ENCODE measurements at places on chromosomes 5 and 9.

DNA sequence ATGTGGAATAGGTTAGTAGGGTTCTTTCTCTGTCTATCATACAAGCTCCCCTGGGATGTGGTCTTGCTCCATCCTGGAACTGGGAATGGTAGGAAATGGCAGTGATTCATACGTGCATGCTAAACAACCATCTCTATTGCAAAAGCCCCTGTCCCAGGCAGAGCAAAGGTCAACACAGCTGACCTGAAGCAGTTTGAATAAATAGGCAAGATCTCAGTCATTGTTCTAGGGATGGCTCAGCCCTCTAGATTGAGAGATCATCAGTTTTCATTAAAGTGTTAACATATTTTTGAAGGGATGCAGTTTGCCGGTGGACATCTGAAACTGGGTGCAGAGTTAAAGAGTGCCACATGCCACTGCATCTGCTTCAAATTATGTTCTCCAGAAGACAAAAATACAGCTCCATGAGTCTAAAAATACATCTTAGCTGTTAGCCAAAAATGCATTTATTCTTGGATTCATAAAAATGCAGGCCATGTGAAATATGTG is 224.1 kb downstream of the ESM1 start:
- no peak for DNase-seq

DNA sequence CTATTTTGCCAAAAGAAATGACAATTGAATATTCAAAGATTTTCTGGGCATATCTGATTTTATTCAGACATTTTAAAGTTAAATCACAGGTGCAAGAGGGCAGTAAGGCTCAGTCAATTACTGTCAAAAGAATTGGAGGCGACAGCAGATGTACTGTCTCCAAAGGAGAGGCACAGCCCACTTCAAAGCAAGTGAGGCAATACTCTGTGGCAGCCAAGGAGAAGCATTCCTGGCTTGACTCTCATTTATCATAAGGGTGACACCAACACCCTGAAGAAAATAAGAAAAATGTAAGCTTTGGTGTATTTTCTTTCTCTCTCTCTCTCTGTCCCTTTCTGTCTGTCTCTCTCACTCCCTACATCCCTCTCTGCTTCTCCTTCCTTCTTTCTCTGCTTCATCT is 93.3 kb downstream of the SVEP1 start:
- no peak for DNase-seq

GRCh38 chr9:16594787-16595186 is 275.7 kb downstream of the BNC2 start:
- DNase-seq: no peak

GRCh38 chr9:94622087-94622800 is 17.1 kb downstream of the FBP1 start:
- no peak for DNase-seq

DNA sequence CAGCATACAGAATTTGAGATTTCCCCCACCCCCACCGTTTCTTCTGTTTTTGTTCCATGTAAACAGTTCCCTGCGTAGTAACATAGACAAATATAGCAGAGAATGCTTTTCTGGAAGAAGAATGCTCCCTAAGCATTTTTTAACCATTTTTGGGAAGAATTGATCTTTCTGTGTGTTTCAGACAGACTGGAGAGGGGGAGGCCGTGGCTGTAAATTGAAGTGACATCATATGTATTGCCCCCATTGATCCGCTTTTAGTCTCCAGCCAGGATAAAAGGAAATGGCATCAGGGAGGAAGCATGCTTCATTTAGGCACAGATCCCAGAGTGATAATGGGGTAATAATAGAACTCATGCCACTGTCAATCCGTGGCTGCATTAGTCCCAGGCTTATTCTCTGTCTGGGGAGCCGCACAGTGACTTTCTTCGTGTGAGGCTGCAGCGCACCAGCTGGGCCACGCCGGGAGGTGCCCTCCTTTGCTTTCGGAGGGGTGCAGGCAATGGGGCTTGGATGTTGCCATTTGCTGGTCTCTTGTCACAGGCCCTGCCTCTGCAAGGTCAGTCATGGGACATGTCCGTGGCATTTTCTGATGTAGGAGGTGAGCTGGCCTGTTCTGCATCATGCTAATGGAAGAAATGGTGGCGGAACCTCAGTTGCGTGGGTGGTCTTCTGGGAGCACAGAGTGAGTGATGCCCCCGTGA is 261.5 kb downstream of the FANCC start:
- DNase-seq: peak; percentile 65

GRCh38 chr5:102295534-102296177 is 428 bp downstream of the SLCO4C1 start:
- no peak for DNase-seq

- no peak for DNase-seq
Measured at GRCh38 chr5:98588215-98588614, 185.2 kb upstream of the RGMB start.

GRCh38 chr5:90223756-90224155 is 185.8 kb downstream of the CETN3 start:
- no peak for DNase-seq

- DNase-seq: no peak
Measured at GRCh38 chr5:178241231-178241663, 8.6 kb upstream of the PHYKPL start.

- DNase-seq: no peak
Measured at GRCh38 chr9:35844628-35845270, 15.7 kb downstream of the TMEM8B start.

DNA sequence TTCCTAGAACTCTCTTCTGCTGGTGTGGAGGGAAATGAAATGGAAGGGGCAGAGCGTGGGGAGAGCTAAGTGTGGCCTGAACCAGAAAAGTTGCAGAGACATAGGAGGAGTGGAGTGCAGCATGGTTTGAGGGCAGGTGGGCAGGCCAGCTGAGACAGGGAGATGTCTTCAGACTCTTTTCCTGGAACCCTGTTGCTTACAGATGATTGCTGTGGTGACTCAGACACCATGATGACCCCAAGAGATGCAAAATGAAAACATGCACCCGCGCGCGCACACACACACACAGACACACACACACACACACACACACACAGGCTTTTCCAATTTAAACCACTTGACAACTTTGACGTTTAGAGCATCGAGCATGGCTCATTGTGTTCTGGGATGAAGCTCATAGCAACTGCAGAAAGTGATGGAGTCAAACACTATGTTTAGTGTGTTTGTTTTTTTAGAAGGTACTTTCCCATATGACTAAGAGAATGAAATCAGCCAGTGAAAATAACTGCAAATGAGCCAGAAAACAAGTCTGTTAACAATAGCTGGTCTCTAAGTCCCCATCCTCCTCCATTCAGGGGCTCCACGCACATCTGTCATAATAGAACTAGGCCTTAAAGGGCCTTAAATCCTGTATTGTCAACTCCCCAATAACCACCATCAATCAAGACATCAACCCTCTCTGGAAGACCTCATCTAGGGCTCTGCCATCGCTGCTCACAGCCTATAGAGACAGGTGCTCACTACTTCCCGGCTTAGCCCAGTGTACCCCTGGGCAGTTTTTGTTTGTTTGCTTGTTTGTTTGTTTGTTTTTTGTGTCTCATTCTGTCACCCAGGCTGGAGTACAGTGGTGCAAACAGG is 9.6 kb downstream of the TMOD1 start:
- peak; percentile 40 for DNase-seq

DNA sequence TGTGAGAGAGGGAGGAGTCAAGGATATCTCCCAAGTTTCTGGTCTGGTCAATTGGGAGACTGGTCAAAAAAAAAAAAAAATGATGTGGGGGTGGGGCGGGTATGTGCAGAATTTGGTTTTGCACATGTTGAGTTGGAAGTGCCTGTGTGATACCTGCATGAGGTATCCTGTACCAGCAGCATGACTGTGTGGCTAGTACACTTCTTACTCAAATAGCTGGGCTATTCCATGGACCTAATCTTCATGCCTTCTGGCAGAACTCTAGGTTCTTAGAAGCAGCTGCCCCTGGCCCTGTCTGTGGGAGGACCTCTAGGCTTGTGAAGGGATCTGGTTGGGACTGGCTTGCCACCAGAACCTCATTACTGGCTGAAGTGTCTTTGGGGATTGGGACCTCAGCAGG is 93.5 kb downstream of the RALGPS1 start:
- no peak for DNase-seq

GRCh38 chr9:110187126-110187525 is 20.8 kb downstream of the C9orf152 start:
- DNase-seq: no peak

DNA sequence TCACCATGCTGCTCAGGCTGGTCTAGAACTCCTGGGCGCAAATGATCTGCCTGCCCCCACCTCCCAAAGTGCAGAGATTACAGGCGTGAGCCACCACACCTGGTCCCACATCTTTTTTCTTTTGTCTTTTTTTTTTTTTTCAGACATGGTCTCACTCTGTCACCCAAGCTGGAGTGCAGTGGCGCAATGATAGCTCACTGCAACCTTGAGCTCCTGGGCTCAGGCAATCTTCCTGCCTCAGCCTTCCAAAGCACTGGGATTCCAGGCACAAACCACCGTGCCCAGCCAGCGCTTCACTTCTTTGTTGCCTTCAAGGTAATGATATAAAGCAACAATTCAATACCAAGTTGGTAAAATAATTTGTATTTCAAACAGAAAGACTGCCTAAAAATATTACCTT is 78.8 kb downstream of the USP20 start:
- DNase-seq: no peak

- DNase-seq: no peak
Measured at GRCh38 chr5:981456-981855, 27.1 kb upstream of the NKD2 start.

DNA sequence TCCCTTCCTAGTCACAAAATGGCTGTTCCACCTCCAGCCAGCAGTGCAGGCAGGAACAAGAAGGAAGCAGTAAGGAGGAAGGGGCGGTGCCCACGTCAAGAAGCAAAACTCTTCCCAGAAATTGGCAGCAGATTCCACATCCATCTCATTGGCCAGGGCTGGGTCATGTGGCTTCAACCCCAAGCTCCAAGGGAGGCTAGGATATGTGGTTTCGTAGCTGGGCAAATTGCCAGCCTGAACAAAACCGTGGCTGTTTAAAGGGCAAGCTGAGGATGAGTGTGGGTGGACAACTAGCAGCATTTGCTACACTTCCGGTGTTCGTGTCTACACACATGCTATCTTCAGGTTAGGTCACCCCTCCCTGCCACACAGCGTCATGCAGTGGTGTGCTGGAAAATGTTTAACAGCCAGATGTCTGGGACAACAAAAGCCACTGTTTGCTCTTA is 92.1 kb upstream of the MAP1B start:
- DNase-seq: no peak

GRCh38 chr5:107058803-107059202 is 611.9 kb downstream of the EFNA5 start:
- DNase-seq: no peak

- no peak for DNase-seq
Measured at GRCh38 chr5:52013523-52013922, 630.3 kb downstream of the ISL1 start.

DNA sequence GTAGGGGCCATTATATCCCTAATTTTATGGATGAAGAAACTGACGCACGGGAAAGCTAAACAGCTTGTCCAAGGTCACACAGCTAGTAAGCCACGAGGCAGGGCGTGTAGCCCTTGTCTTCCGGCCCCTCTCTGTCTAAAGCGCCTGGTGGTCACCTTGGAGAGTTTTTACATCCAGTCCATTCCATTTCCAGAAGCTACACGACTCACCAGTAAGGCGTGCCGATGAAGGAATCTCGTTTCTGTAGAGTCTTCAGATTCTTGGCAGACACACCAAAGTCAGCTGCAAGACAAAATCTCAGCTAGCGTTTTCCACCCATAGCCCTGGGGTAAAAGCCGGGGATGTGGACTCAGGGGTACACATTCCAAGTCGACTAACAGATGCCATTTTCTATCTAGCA is 80.5 kb downstream of the STK10 start:
- peak; percentile 90 for DNase-seq

GRCh38 chr9:15824310-15824709 is 271.5 kb downstream of the CCDC171 start:
- no peak for DNase-seq

- peak; percentile 19 for DNase-seq
Measured at GRCh38 chr5:135234666-135235401, 164.2 kb downstream of the MACROH2A1 start.

DNA sequence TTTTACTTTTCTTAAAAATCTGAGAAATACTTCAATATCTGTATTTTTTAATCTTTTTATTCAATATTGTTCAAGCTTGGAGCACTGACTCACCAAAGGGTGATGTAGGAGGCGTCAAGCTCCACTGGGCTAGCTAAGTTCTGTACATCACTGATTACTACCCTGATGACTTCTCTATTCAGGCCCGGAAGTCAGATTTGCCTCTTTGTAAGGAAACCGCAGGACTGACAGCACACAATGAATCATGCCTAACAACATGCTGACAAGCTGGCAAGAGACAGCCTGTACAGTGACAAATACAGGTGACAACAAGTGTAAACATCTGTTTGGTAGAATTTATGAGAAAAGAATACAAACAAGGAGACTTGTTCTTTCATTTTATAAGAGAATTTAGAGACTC is 627.9 kb upstream of the RORB start:
- peak; percentile 53 for DNase-seq

DNA sequence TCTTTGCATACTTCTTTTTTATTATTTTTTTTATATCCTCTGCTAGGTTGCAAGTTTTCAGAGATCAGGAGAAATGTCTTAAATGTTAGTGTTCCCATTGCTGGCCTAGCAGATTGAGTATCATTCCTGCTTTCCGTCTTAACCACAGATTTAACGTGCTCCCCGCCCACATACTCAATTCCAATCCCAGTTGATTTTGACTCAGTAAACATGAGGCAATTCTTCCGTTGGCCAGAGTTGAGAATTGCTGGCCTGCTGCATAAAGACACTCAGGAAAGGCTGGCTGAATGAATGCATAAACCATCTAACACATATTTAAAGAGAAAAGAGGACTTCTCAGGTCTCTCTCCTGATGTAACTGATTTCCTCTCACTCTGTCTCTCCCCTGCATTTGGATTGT is 46.8 kb upstream of the PLPP6 start:
- no peak for DNase-seq

DNA sequence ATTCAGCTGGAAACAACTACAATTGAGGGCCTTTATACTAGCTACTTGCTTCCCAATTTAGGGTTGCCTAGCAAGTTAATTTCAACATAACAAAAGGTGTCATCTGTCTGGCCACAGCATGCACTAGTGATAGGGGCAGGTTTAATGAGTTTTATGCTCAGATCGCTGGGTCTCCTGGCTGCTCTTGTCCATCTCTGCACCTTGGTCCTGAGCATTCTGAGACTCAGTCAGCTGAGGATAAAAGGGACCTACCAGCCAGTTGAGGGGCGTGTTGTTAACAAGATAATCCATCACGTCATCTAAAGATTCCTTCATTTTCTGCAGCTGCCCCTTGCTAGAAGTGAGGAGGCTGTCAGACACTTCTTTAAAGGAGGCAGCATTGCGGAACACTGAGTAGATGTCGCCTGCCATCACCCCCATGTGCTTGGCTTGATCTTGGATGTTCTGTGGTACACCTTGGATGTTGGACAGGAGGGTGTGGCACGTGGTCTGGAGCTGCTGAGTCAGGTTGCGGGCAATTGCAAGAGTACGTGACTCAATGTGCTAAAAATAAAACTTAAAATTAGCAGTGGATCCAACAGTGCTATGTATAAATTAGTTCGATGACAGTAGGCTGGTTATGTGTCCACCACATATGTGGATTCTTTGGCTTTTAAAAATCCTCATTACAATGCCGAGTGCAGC is 11.0 kb downstream of the PLIN2 start:
- no peak for DNase-seq

GRCh38 chr5:24633715-24634325 is 11.0 kb downstream of the CDH10 start:
- DNase-seq: no peak

- DNase-seq: peak; percentile 86
Measured at GRCh38 chr9:88991066-88992034, at the start of gene S1PR3. Gene S1PR3, plus strand, starts transcription at chr9:88991468. Its CDS starts 9,733 bp downstream, at chr9:89001201.

All from islet precursor cell (in vitro differentiated cells).